ENCODE measurements at places on chromosomes 6 and 20.

DNA sequence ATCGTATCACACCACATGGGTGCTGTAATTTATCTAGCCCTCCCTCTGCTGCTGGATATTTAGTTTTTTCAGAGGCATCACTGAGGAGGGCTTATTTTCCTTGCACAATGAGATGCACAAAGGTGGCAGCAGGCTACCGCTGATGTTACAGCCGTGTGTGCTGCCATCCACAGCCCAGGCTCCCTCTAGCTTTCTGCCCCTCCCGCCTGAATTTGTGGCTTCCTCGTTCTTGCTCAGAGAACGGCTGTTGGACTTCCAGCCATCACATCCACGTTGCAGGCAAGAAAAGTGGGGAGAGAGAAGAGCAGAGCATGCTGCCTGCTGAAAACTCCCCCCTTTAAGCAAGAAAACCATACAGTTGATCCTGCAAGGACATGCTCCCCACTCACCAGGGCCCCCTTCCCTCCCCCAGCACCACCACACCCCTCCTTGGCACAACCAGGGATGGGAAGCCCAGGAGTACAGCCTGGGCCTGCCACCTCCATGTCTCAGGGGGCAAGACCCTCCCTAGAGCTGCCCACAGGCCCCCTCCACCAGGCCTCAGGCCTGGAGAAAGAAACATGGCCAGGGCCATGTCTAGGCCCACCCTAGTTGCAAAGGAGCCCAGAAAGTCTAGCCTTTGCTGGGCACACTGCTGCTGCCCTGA is 102.6 kb downstream of the MRPL14 start:
- no peak for DNase-seq

GRCh38 chr6:124747349-124747748 is 214.9 kb upstream of the RNF217 start:
- no peak for DNase-seq

- peak; percentile 38 for DNase-seq
These were observed 77.8 kb downstream of the TRAM2 start for GRCh38 chr6:52499026-52499425.

GRCh38 chr6:20708367-20709124 is 174.3 kb downstream of the CDKAL1 start:
- peak; percentile 20 for DNase-seq

GRCh38 chr6:32809171-32809570 is 7.6 kb downstream of the HLA-DOB start:
- no peak for DNase-seq

DNA sequence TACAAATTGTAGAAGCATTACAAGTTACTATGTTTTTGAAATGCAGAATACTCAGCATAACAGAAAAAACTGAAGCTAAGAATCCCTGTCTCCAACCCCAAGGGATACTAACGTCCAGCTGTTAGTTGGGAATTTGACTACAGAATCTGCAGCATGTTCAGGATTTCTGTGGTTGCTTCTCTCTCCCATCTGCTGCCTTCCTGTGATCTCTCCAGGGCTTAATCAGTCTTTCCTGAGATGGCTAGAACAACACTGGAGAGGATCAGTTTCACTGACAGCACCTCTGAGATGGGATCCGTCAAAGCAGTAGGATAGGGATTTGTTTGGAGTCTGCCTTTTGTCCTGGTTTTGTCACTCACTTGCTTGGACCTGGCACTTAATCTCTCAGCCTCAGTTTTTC is 73.3 kb upstream of the NUP153 start:
- DNase-seq: no peak

DNA sequence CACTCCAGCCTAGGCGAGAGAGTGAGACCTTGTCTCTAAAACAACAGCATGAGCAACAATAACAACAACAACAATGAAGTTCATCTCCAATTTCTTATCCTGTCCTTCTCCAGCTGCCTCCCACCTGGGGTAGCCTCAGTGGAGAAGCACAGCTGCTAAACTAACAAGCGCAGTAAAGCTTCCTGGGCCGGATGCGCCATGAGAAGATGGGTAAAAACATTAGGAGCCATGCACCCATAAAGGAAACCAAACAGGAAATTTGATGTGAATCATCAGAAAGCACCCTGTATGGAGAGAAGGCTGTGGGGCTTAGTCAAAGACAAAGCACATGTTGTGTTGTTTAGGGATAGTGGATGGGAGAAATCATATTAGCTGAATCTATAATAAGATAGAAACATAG is 61.1 kb upstream of the CCN6 start:
- DNase-seq: no peak

- DNase-seq: no peak
These were observed 146.7 kb upstream of the MLN start for GRCh38 chr6:33950472-33950881.

DNA sequence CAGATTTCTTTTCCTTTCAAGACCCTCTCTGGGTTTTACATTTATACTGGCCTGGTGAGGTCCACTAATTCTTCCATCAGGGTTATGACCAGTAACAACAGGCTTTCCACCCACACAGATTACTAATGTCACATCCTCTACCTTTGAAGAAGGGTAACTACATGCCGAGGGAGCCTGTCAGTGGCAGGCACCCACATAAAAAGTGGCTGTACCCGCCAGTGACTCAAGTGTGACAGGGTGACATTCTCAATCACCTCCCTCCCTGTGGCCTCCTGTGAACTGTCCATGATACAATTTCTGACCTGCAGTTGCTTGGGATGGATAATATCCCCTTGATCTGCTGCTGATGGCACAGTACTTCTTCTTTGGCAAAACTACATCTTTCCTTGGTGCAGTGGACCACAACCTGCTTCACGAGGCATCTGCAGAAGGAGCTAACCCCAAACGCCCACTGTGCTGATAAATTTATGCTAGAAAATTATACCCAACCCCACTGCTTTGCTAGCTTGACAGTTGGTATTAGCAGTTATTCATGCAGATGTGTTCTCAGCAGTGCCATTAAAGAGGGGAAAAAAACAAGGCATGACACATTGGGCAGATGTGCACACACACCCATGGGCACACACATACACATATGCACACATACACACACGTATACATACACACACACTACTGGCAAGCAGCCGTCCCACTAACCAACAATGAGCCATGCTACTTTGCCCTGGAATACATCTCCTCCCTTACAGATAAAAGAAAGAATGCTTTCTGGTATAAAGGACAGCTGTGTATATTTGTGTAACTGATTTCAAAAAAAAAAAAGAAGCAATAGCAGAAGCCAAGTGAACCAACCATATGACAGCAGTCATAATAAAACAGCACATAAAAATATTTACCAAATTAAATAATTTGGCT is 20.8 kb downstream of the GFOD1 start:
- DNase-seq: no peak

DNA sequence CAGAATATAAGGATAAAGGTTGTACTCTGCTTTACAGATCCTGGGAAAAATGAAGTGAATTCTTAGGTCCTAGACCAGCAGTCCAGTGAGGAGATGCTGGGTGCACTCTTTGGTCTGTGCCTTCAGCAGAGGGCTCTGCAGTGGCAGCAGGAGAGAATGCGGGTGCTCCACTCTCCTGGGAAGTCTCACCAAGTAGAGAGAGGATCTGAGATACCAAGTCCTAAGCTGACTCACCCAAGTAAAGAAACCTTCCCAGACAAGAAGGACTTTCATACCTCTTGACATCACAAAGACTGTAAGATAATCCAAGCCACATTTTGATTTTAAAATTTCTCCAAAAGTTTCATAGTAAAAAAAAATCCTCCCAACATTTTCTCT is 116.9 kb upstream of the EMILIN3 start:
- DNase-seq: peak; percentile 32

DNA sequence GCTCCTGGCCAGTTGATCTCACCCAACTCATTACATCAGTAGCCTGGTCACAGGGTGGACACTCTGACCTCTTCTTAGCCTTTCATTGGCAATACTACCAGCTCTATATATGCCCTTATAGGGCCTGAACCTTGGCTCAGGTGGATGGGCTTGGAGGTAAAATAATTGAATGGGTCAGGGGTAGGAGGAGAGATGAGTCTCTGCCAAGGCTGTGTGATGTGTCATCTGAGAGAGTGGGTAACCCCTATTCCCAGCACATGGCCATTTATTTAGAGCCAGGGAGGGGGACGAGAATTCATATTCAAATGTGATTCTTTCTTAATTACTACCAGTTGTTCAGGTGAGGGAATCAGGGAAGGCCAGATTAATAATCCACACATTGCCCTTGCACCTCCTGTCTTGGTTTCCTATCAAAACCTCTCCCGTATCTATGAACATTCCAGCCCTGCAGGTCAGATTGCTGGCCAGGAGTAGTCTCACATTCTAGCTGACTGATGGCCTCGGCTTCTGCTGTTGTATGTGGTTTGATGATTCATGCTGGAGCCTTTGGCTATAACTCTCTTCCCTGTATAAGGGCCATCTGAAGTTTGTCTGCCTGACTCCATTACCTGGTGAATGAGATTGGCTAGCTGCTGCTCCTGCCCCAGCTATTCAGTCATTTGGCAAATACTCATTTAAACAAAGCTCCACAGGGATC is 13.4 kb downstream of the C20orf173 start:
- peak; percentile 88 for DNase-seq

DNA sequence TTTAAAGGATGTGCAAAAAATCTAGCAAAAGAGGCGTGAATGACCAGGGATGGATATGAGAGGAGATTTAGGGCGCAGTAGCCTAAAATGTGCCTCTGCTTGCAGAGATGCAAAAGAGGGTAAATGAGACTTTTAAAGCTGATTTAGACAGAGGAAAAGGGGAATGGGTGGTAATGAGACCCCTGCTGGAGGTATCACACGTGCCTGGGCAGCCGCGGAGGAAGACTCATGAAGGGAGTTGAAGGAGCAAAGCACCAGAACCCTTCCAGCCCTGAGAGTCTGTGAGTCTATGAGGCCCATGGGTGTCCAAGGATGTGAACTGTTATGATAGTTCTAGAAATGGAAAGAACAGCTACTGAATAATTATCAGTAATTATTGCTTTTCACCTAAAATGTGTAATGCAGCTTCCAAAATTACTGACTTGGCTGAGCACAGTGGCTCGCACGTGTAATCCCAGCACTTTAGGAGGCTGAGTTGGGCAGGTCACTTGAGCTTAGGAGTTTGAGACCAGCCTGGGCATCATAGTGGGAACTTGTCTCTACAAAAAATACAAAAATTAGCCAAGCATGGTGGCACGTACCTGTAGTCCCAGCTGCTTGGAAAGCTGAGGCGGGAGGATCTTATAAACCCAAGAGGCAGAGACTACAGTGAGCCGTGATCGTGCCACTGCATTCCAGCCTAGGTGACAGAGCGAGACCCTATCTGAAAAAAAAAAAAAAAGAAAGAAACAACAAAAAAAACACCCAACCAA is 38.2 kb upstream of the TIAM2 start:
- DNase-seq: no peak

DNA sequence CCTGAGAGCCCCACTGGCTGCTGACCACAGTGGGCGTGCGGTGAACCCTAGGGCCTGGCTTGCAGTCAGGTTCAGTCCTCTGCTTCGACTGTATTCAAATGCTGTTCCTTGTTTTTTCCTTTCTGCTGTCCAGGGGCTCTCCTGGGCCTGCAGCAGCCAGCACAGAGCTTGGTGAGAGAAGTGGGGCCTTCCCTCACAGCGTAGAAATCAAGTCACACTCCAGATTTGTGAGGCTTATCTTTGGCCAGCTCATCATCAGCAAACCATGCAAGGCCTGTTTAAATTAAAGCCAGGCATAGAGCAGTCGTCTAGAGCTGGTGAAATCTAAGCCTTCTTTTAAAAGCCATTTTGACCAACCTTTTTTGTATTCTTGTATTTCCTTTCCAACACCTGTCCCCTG is 8.4 kb downstream of the FAM120B start:
- DNase-seq: no peak

GRCh38 chr6:52517502-52518278 is 59.2 kb downstream of the TRAM2 start:
- peak; percentile 91 for DNase-seq

DNA sequence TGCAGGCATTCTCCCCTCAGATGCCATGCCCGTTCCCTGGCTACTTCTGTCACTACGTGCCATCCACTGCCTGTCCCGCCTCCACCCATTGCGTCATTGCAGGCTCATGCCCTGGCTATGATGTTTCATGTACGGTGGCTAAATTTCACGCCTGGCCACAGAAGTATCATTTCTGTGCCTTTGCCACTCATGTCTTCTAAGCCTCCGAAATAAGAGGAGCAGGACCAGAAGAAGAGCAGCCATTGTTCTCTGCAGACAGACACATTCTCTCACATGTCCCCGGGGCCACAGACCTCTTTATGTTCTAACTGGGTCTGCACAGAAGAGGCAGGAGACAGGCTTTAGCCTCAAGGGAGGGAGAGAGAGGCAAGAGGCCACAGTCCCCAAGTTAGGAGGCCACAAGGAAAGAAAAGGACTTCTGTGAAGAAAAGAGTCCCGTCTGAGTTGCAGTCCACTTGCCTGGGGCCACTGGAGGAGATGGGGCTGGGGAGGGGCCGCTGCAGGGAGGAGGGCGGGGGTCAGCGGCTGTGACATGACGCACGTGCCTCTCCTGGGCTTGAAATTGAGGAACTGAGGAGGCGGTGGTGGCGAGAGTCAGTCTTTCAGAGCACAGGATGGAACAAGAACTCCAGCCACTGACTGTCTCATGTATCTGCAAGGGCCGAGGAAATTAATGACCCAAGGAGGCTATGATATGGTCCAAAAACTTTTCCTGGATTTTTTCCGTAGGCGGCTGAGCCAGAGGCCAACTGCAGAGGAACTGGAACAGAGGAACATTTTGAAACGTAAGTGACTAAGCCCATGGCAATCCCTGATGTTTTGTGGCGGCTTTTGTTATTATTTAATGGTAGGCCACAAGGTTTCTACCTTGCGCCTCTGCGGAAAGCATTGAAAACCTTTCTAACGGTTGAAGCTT is 55.9 kb downstream of the TBC1D7 start:
- DNase-seq: no peak

- DNase-seq: no peak
These were observed 580.1 kb downstream of the TFAP2B start for GRCh38 chr6:51398793-51399192.

DNA sequence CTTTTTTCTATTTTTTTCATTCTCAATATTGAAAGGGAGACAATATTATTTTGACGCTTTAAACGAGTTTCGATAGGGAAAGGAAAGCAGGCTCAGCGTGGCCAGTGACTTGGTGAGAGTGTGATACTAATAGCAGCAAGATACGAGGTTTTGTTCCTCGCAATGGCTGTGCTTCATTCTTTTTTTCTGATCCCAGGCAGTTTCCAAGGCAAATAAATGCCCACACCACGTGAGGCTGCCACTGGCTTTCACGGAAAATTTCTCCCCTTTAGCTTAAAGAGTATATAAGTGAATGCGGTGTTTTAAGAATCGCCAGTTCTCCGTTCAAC is 196.4 kb upstream of the ZNF184 start:
- peak; percentile 24 for DNase-seq

- DNase-seq: no peak
These were observed 40.9 kb downstream of the BCL2L1 start for GRCh38 chr20:31681769-31682168.

DNA sequence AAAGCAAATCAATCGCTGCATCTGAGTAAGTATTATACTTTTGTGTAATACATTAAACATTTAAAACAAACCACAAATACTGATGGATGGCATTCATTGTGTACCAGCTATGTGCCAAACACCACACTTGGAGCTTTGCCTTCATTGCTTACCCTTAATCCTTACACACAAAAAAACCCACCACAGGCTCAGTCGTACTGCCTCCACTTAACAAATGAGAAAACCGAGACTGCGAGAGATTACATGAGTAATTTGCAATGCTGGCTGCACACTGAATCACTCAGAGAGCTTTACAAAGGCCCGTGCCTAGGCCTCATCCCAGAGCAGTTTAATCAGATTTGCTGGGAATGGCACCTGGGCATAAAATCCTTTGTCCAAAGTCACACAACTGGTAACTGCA is 130.5 kb downstream of the EDN1 start:
- DNase-seq: peak; percentile 29

GRCh38 chr20:33377366-33377765 is 24.0 kb downstream of the CDK5RAP1 start:
- DNase-seq: no peak

- no peak for DNase-seq
These were observed 165.2 kb upstream of the CST7 start for GRCh38 chr20:24783631-24784492.
